ENCODE measurements at places on chromosomes 1 and 21.

DNA sequence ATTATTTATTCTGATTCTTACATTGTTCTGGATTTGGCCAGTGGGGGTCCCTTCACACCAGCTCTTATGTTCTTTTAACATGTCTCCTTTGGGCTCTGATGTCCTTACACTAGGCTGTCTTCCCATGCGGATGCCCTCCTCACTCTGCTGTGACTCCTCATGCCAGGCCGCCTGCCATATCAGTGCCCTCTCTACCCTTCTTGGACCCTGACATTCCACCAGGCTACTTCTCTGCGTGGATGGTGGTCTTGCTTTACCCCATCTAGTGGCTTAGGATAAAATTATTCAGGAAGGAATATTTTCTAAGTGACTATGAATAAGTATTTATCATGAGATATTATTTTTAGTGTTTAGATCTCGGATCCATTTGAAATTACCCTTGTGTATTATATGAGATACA is 21.2 kb downstream of the ATF6 start:
- DNase-seq = no peak

DNA sequence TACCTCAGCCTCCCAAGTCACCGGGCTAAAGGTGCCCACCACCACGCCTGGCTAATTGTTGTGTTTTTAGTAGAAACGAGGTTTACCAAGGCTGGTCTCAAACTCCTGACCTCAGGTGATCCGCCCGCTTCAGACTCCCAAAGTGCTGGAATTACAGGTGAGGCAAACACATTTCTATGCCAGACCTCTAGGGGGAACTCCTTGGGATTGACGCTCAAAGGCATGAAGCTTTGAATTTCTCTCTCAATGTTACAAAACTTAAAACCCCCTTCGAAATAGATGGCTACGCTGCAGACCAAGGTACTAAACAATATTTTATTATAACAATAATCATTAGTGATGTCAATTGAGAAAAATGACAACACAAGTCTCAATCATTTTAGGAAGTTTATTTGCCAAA is 330.0 kb downstream of the SETD4 start:
- no peak for DNase-seq

DNA sequence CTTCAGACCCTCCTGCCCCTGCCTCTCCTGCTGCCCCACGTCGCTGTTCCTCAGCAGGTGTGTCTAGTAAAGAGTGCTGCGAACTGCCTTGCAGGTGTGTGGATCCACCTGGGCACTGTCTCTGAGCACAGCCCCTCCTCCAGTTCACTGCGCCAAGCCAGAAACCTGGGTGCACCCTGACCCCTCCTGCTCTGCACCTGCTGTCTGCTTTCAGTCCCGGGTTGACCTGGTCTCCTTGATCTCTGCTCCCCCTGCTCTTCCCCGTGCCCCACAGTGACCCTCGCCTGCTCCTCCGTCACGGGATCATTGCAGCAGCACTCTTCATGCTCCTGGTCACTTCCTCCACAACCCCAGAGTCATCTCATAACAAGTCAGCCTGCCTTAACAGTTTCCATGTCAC is 6.5 kb downstream of the A3GALT2 start:
- no peak for DNase-seq

GRCh38 chr1:180949616-180950000 is 36.9 kb downstream of the KIAA1614 start:
- no peak for DNase-seq

DNA sequence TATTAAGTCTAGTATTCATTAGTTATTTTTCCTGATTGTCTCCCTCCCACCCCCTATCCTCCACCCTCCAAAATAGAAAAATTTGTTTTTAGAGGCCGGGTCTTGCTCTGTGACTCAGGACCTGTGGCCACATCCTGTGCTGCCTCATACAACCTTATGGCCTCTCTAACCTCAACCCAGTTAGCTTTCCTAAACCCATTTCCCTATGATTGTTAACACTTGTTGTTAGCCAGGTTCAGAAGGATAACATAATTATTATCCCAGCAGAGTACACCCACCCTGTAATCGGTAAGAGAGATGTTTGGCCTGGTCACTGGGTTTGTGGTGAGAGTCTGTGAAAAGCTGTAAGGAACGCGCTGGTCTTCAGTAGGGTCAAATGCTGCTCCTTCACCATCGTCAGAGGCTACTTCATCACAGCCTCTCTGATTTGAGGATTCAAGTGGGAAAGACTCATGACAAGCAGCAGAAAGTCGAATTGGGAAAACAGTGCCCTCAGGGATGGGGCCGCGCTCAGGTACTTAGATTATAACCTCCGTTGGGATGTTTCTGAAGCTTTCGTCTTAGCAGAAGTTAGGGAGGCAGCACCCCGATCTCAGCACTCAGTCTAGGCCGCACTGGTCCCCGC is 35.9 kb upstream of the HMGN1 start:
- no peak for DNase-seq

GRCh38 chr1:100631015-100631551 is 88.5 kb upstream of the VCAM1 start:
- no peak for DNase-seq

DNA sequence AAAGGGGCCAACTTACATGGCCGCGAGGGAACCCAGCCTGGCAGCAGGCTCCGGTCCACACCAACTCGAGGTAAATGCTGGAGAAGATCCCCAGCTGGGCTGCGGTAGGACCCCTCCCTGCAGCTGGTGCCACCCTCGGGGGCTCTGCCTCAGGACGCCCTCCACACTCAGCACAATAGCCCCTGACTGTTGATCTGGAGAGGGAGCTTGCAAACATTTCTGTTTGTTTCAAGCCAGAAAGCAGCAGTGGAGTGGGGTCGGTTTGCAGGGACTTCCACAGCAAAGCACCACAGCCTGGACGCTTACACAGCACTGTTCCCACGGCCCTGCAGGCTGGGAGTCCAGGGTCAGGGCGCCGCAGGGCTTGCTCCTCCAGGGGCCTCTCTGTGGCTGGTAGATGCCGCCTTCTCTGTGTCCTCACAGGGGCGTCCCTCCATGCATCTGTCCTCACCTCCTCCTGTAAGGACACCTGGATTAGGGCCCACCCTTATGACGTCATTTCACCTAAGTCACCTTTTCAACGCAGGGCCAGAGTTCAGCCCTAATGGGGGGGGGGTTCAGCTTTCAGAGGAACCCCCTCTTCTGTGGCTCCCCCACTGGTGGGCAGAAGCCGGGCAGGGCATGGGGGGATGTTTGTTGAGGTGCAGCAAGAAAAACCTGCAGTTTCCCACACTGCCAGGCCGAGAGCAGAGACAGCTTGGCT is 24.1 kb upstream of the TTC34 start:
- no peak for DNase-seq
